ENCODE measurements at places on chromosomes 1 and 21.

GRCh38 chr21:44019568-44019958 is 7.5 kb downstream of the TRAPPC10 start:
- DNase-seq: no peak

DNA sequence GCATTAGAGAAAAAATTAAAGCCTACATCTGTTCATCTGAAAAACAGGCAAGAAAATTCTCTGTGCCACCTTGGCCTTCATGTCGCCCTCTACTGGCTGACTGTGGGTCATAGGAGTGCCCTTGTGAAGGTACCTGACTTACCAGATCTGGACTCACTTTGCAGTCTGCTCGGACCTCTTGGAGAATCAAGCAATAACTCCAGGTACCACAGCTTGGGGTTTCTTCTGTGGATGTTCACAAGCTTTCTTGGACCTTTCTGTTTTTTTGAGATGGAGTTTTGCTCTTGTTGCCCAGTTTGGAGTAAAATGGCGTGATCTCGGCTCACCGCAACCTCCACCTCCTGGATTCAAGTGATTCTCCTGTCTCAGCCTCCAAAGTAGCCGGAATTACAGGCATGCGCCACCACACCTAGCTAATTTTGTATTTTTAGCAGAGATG is 2.4 kb upstream of the PRAMEF18 start:
- no peak for DNase-seq

GRCh38 chr1:92544756-92545165 is 58.0 kb upstream of the GFI1 start:
- no peak for DNase-seq

- no peak for DNase-seq
These were observed 23.4 kb upstream of the ARF1 start for GRCh38 chr1:228058949-228059633.

GRCh38 chr1:79040424-79041082 is 34.0 kb upstream of the ADGRL4 start:
- DNase-seq: no peak

GRCh38 chr21:29389136-29389535 is 90.4 kb downstream of the BACH1 start:
- DNase-seq: no peak

- no peak for DNase-seq
These were observed 44.4 kb downstream of the PTPN14 start for GRCh38 chr1:214506972-214507431.

GRCh38 chr1:209207126-209207700 is 376.3 kb upstream of the CAMK1G start:
- no peak for DNase-seq
